ENCODE measurements at places on chromosomes 6 and 20. TPM values are rescaled to one million over a fixed set of nuclear protein-coding genes. Genes with fewer than 3 reads are reported as not detected.

- no peak for DNase-seq
These were observed 96.6 kb upstream of the INSM1 start for GRCh38 chr20:20271271-20271670.

- peak; percentile 2 for DNase-seq
These were observed 243.2 kb downstream of the ARID1B start for GRCh38 chr6:157020398-157020797.

GRCh38 chr6:148818939-148819575, 72.2 kb downstream of the UST start:
- peak; percentile 45 for DNase-seq

DNA sequence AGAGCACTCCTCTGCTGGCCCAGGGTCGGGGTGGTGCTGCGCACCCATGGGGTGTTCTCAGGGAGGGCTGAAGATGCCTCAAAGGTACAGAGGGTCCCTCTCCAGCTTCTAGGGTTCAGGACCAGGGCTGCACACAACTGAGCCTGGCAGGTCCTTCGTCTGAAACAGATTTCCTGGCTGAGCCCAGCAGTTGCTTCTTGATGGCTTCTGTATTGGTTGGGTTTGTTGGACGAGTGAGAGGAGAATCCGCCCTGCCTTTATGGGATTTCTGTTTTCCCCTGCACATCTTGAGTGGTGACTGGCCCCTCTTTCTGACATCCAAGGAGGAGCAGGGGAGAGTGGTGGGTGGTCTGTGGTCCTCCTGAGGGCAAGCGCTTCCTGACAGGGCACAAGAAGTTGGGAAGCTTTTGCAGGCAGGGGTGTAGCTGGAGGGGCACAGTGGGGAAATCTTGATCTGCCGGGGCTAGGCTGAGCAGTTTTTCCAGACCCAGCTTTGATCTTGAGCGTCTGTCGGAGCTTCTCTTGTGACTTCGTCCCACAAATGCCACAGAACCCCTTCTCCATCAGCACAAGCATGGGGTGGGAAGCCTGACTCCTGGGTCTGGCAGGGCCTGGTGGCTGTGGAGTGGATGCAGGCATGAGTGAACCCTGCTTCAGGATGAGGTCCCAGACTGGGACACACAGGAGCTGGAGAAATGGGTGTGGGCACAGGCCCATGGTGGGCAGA, 116.5 kb downstream of the SYNDIG1 start:
- no peak for DNase-seq

GRCh38 chr20:62941792-62942191, 3.8 kb downstream of the GID8 start:
- DNase-seq: no peak

DNA sequence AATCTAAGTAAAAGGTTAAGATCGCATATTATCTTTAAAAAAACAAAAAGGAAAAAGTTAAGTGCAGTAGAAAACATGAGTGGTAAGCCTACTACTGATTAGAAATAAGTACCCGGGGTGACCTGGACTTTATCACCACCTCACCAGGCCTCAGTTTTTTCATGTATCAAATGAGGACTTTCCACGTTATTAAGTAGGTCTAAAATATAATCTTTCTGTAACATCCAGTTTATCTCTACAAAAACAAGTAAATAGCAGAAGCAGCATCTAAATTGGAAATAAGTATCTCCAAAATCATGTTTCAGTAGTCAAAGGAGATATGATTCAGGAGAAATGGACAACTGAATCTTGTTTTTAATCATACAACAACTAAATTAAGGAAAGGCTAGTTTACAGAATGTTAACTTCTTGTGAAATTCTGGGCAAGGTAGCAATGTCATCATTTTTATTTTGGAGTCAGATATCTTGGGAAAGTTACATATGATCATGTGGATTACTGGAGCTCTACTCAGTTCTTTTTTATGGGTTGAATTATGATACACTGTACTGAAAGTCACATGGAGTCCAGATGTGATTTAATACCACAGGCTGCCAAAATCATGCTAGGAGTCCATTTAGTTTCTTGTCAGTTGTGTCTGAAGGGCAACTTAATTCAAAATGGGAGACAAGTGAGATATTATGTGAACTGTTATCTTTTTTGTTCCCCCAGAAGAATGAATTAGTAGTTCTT, 114.7 kb upstream of the PRL start:
- DNase-seq: no peak

- no peak for DNase-seq
These were observed 4.2 kb downstream of the BRD2 start for GRCh38 chr6:32972353-32973143.

GRCh38 chr20:41329435-41330342, 10.9 kb upstream of the LPIN3 start:
- DNase-seq: peak; percentile 96

DNA sequence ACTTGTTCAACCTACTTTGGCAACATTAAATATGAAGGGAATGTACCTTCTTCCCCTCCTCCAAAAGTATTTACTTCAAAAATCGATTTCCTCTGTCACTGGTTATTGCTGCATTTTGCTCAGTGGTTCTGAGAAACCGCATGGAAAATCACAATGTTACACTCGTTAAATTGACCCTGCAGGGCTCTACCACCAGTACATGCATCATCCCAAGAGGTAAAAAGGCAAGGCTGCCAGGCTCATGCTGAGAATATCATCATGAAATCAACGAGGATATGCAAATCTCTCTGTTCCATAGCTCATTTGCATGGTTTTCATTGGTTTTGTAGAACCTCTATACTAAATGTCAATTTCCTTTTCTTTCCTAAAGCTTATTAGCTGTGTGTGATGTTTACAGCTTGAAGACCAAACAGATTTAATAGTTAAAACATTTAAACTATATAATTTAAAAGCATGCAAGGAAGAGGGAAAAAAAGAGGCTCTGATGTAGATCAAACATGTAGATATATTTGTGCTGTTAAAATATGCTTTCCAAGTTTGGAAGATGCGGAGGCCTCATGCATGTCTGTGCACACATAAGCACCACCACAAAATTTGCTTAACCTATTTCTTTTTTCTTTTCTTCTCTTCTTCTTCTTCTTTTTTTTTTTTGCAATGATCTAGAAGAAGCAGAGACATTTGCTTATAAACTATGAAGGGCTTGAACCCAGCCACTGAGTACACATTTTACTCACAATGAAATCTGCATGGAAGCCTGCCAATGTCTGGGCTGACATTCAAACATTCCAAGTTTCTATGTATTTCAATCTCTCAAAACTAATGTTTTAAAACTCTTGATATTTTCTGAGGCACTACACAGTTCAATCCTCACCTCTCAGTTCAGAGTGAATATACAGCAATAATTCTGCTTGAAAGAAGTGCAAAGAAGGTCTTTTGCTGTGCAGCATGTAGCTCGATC, 194.0 kb downstream of the GMPR start:
- DNase-seq: peak; percentile 45

DNA sequence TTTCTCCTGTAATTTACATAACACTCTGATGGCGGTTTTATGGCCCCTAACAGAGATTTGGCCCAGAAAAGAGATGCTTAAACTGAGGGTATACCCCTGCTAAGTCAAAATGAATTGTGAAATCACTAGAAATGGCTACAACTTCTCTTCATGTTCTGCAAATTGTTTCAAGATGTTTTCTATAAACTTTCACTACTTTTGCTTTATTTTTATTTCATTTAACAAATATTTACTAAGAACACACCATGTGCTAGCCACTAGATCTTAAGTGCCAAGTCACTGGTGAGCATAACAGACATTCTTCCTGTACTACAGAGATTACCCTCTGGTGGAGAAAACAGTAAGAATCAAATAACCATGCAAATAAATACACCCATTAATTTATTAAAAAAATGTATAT, 87.6 kb downstream of the KCNQ5 start:
- DNase-seq: no peak

GRCh38 chr6:80170433-80170832, 64.0 kb downstream of the BCKDHB start:
- no peak for DNase-seq

GRCh38 chr6:56649053-56649769, 6.5 kb upstream of the DST start:
- peak; percentile 44 for DNase-seq

DNA sequence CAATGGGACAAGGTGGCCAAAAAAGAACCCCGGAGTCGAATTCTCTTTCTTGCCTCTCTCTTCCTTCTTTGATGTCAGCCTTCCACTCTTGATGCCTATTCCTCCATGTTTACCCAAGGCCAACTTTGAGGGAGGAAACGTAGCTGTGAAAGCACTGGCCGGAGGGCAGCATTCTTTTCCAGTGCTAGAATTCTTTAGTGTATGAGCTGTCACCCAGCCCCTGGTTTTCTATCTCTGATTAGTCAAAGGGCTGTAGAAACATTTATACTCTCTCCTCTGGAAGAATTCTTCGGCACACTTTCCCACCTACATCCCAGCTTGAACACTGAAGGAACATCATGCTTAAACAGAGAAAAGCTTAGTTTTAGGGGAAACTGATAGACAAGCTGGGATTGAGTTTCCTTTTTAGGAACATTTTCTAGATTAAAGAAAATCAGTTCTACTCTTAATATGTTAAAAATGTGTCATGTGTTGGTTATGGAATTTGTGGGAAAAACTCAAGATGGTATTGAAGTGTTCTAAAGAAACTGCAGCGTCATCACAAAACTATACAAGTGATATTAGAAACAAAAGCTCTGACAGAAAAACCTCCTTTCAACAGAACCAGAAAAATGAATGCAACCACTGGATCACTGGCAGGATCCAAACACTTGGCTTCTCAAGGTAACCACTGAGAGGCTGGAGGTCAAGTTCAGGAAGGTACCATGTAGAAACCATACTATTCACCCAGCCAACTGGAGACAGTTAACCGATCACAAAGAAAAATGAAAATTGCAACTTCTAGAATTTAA, 20.7 kb upstream of the UTRN start:
- DNase-seq: peak; percentile 92

GRCh38 chr6:30544666-30545272, 11.5 kb downstream of the GNL1 start:
- DNase-seq: peak; percentile 84

- no peak for DNase-seq
These were observed 231.5 kb upstream of the SUPT3H start for GRCh38 chr6:45609141-45609638.

DNA sequence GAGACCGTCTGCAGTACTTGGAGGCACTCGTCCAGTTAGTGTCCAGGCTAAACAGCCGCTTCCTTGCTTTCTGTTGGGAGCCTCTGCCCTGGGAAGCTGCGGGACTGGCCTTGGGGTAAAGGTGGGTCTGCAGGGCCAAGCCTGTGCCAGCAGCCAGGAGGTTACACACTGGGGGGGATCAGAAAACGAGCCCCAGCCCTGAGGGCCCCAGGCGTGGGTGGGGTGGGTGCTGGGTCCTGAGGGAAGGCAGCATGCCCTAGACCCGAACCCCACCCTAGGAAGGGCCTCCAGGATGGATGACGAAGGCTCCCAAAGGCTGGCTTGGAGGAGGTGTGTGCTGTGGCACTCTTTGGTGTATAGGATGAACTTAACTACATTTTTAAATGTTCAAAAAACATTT, 335.2 kb downstream of the ZFAND3 start:
- DNase-seq: no peak

GRCh38 chr6:116314218-116314617, 34.5 kb upstream of the TSPYL1 start:
- DNase-seq: no peak

GRCh38 chr6:154619146-154619545, 108.7 kb upstream of the CNKSR3 start:
- no peak for DNase-seq

RIN2 gene
- 69.8 TPM for total RNA-seq

OPN5 gene
- not detected for total RNA-seq

PTPRT gene
- total RNA-seq: not detected

PRSS16 gene
- total RNA-seq: 7.3 TPM

ADGRF1 gene
- total RNA-seq: 82.6 TPM
